ENCODE measurements at places on chromosomes 3 and 15. TPM values are rescaled to one million over a fixed set of nuclear protein-coding genes. Genes with fewer than 3 reads are reported as not detected.

DNA sequence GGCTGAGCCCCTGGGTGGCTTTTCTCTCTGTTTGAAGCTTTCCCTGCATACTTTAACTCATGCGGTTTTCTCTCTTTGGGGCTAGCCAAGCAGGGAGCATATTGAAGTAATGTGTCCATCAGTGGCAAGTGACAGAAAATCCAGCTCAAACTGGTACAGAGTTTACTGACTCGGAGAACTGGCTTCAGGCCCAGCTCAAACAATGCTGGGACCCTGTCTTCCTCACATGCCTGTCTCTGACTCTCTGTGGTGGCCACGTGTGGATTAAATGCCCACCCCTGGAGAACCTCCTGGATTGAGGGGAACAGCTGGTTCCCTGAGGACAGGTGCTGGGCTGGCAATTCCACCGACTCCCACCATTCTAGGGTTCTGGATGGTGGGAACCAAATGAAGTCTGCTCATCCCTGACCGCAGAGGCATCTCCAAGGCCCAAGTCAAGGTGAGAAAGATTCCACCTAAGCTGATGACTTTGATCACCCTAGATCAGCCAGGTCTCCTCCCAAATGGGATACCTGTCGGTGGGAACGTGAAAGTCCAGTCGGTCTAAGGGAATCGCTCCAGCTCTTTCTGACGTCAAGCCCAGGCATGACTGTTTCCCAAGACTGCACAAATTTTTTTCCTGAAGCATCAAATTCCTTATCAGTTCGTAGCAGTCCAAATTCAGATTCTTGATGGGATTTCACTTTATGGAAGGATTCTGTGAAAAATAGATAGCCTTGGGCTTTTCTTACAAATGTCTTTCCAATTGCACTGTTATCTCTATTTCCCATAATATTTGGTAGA lies 16.3 kb upstream of the HDAC11 start:
- DNase-seq: no peak

- no peak for DNase-seq
Observed at GRCh38 chr15:77541421-77542181, 91.1 kb downstream of the LINGO1 start.

DNA sequence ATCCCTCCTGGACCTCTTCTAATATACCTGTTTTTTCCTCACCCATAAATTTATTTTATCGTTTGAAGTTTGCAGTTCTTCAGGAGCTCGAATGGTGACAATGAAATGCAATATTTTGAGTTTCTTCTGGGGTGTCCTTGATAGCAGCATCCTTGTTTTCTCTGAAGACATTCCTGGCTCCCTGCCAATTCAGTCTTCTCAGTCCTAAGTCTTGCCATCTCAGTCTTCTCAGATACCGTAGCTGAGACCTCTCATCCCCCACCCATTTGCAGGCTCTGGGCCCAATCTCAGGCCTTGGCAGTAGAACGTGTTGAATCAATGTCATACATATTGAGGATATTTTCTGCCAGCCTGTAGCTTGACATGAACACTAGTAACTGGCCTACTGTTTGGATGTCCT lies 140.9 kb downstream of the NECTIN3 start:
- no peak for DNase-seq

DNA sequence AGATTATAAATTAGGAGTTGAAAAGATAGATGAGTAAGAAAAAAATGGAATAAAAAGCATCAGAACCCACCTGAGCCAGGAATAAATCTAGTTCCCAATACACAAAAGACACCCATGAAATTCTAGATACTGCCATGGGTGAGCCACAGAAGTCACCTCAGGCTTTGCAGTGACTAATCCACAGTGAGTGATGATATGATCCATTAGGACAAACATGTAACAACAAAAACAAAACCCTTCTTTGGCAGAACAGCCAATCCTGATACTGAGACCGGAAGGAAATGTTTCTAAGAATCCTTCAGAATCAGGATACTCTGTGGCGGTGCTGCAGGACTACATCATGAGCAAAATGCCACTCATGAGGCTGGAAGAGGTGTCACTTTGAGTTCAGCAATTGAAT lies 15.0 kb upstream of the MINDY4B start:
- no peak for DNase-seq

DNA sequence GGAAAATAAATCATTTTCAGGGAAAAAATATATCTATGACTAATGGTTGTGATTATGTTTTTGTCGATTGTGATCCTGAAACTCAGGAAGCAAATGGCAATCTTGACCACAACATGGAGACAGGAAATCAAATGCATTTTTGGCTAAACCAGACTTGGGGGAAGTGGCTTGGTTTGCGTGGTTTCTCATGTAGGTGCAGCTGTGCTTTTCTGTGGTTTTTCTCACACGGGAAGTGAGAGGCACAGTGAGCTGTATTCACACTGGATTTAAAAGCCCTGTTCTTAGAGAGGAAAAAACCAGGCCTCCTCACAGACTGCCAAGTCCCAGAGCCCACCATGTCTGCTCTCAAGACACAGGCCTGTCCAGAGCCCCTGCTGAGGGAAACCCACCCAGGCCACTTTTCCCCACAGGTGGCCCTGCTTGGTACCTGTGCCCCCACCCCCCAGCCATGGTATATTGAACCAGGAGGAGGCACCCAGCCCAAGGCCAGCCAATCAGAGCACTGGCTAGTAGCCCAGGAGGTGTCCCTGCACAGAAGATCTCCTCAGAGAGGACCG lies 46.1 kb downstream of the BTD start:
- no peak for DNase-seq

DNA sequence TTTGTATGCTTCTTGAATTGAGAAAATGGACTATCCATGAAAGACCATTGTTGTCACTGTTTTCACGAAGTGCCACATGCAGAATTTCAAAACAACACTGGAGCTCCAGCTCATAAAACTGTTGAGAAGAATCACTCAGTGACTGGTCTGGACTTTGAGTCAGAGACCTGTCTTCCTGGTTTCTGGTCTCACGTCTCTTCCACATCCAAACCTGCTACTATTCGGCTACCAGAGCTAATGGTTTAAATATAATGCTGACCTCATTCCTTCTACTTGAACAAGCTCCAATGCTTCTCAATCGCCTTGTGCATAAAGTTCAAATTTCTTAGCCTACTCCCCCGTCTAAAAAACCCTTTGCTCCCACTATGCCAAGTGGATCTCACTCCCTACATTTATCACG lies 227.9 kb upstream of the NR2F2 start:
- DNase-seq: no peak

DNA sequence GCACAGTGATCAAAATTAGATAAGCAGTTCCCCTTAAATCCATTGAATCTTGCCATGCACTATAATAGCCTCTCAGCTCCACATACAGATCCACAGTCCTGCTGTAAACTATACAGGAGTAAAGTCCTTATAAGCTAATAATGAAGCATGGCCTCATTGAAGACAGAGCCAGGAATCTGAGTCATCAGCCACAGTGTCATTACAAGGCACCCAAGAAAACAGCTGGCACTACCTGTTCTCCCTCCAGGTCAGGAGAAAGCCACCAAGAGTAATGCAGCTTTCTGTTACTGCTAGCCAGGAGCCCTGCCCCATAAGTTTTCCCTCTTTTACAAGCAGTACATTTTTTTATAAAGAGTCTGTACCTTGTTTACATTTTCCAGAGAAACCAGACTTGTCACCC lies 27.3 kb downstream of the WDR49 start:
- no peak for DNase-seq

GRCh38 chr15:35279811-35280210 lies 194.7 kb upstream of the NANOGP8 start:
- DNase-seq: no peak

DNA sequence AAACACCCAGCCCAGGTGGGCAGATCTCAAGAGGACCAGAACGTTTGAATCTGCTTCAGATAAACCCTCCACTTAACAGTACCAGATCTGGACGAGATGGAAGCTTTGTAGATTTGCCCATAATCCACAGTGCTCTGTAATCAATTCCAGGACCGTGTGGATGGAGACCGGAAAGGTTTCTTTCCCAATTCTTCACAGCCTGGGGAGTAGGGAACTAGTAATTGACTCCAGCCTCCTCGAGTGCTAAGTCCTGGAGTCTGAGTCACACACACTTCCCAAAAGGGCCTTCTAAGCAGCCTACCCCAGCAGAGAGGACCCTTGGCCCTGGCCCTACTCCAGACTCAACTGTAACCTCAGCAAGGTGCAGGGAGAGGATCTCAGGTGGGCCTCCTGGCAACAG lies 56.2 kb upstream of the TSEN2 start:
- no peak for DNase-seq

GRCh38 chr3:24164967-24165602 lies 220.0 kb downstream of the NR1D2 start:
- no peak for DNase-seq

GRCh38 chr3:159229116-159229680 lies 427.3 kb downstream of the MFSD1 start:
- no peak for DNase-seq

- DNase-seq: no peak
Observed at GRCh38 chr15:62452026-62452425, 286.9 kb upstream of the C2CD4B start.

DNA sequence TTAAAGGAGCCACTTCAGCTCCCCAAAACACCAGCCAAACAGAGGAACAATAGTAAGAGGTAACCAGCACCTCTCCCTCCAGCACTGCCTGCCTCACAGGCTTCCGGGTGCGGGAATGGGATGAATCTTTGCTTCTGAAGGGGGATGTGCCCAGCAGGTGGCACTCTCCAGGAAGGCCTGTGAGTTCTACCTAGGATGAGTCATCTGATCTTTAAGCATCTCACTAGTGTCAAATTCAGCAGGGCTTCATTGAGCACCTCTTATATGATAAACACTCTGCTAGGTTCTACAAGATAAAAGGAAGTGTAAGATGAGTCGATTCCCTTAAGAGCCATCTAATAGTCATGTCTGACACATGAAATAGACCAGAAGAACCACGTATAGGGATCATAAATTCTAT lies 237.4 kb upstream of the UMPS start:
- no peak for DNase-seq

DNA sequence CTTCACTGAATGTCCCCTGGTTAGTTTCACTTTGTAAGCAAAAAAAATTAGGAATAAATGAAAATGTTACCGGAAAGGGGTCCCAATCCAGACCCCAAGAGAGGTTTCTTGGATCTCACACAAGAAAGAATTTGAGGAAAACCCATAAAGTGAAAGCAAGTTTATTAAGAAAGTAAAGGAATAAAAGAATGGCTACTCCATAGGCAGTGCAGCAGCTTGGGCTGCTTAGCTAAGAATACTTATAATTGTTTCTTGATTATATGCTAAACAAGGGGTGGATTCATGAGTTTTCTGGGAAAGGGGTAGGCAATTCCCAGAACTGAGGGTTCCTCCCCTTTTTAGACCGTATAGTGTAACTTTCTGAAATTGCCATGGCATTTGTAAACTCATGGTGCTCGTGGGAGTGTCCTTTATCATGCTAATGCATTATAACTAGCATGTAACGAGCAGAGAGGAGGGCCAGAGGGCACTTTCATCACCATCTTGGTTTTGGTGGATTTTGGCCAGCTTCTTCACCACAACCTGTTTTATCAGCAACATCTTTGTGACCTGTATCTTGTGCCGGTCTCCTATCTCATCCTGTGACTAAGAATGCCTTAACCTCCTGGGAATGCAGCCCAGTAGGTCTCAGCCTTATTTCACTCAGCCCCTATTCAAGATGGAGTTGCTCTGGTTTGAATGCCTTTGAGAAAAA lies 41.0 kb upstream of the CMSS1 start:
- DNase-seq: no peak

DNA sequence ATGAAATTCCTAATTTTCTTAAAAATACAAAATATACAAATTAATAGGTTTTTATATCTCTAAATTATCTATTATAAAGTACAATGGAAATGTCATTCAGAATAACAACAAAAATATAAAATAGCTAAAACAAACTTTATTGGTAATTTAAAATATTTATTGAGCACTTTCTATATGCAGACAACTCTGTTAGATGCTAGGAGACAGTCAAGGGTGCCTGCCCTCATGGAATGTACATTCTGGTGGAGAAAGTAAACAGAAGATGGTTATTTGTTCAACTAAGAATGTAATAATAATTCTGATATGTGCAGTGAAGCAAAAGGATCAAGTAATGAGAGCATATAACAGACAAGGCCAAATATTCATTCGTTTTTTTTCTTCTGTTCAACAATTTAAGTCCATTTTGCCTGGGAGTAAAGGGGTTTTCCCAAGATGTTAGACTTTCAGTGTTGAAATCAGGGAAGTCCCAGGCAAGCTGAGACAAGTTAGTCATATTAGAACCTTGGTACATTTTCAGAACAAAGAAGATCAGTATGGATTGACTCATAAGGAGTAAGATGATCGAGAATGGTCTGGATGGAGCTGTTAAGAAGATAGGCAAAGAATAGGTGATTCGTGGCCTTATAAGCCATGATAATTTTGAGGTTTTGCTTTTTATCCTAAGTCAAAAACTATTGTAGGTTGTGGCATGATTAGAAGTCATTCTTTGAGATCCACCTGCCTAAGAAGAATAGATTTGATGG lies 150.2 kb upstream of the MLF1 start:
- no peak for DNase-seq

DNA sequence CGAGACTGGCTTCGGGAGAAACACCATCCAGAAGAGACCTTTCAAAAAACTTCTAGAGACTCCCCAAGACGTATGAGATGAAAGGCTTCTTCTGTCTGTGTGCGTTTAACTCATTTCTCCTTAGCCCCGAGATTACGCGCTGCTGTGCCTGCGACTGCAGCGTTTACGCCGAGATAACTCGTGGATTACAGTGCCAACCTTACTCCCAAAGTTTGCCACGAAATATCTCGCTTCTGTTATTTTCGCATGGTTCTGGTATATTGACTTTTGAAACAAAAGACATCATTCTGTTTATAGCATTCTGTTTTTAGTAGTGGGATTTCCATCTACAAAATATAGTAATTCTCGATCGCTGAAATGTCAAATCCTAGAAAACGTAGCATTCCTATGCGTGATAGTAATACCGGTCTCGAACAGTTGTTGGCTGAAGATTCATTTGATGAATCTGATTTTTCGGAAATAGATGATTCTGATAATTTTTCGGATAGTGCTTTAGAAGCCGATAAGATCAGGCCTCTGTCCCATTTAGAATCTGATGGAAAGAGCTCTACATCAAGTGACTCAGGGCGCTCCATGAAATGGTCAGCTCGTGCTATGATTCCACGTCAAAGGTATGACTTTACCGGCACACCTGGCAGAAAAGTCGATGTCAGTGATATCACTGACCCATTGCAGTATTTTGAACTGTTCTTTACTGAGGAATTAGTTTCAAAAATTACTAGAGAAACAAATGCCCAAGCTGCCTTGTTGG lies 467 bp downstream of the PGBD4 start:
- no peak for DNase-seq

Gene CHRM5
- polyA plus RNA-seq: 0.09 TPM

Gene HRG
- 2.5 TPM for polyA plus RNA-seq

Gene GABRR3
- not detected for polyA plus RNA-seq

Gene FBXL22
- polyA plus RNA-seq: 1.9 TPM

Gene AADAC
- 0.22 TPM for polyA plus RNA-seq

Gene FAM43A
- 13.3 TPM for polyA plus RNA-seq

Gene CADM2
- 0.72 TPM for polyA plus RNA-seq

Gene AADACL2
- polyA plus RNA-seq: not detected

Gene HCLS1
- 8.8 TPM for polyA plus RNA-seq

Gene LAMB2
- 365 TPM for polyA plus RNA-seq

Gene CLRN1
- not detected for polyA plus RNA-seq

Gene EEF1AKMT4
- polyA plus RNA-seq: 2.1 TPM

Gene SLC28A2
- polyA plus RNA-seq: 0.41 TPM

Gene AGTR1
- polyA plus RNA-seq: 20.1 TPM

Gene ROBO1
- 113 TPM for polyA plus RNA-seq

Gene ANKRD63
- 0.17 TPM for polyA plus RNA-seq
